ENCODE measurements at places on chromosomes 1 and 21. TPM values are rescaled to one million over a fixed set of nuclear protein-coding genes. Genes with fewer than 3 reads are reported as not detected.

DNA sequence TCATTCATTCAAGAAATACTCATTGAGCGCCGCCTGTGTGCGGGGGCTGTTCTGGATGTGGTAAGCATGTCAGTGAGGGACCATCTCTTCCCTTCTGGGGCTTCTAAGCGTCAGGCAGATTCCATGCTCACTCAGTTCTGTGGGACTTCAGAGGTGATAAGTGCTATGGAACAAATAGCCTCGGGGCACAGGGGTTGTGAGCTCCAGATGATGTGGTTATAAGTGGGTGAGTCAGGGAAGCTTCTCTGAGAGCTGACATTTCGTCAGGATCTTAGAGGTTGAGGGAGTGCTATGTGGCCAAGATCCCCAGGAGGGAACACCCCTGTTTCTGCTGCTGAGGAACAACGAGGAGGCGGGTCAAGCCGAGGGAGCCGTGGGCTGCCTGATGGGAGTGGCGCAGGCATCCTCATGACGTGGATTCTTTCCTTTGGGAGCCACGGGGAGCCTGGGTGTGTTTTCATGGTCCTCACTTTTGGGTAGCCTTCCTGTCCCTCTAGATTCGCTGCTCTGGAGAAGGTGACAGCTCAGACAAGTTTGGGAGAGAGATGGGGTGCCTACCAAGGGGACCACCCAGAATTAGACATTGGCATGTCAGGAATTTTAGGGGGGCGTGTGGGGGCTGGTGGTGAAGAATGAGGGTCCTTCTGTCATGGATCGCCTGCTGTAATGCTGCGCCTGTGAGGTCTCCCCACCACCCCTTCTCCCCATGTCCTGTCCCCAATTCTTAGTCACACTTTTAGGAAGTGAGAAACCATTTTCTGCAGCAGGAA is 38.5 kb downstream of the HUNK start:
- H3K4me3 ChIP-seq = no peak overlapping the region
- peaks cover 17% of the 10 kb centered on the region for H3K4me1 ChIP-seq
- DNase-seq = no peak
- no peaks in the 10 kb centered on the region for H3K36me3 ChIP-seq
- no peak overlapping the region for H3K27ac ChIP-seq

GRCh38 chr1:201460814-201461644 is 8.0 kb downstream of the PHLDA3 start:
- H3K4me1 ChIP-seq = peaks cover 50% of the 10 kb centered on the region
- H3K27me3 ChIP-seq = no peaks in the 10 kb centered on the region
- peak overlapping the region; percentile 94 for H3K27ac ChIP-seq
- H3K36me3 ChIP-seq = peaks cover 15% of the 10 kb centered on the region
- no peak for DNase-seq

DNA sequence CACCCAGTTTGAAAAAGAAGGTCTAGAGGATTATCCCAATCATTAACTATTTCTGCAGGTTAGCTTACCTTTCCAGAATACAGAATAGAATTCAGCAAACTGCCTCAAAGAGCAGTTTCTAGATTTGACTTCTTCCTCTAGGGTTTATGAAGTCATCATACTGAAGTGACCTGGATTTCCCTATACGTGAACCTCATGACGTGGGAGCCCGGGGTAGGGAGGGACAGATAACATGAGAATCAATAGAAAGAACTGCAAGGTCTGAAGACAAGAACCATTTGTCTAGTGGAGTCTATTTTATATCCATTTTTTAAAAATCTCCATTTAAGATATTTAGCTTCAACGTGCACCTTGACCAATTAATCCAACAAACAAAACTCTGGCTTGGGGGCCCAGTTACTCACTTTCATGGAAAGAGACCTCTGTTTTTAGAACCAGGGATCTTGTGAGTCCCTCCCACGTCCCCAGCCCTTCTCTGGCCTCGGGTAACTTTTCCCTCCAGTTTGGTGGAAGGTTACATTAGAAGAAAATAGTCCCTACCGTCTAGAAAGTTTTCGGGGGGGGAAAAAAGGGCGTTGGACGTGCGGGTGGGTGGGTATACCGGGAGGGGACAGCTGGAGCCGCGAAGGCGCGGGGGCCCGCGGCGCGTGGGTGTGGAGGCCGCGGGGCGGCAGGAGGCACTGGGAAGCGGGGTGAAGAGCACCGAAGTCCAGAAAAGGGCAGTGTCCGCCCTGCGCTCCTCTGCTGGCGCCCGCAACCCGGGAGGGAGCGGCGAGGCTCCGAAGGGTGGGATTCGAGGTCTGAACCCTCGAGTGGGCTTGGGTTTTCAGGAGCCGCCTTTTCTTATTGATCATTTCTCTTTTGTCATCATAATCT is 13.8 kb upstream of the POGZ start:
- H3K36me3 ChIP-seq = no peaks in the 10 kb centered on the region
- peaks cover 16% of the 10 kb centered on the region for H3K4me1 ChIP-seq
- peak overlapping the region; percentile 68 for H3K4me3 ChIP-seq
- H3K27me3 ChIP-seq = no peaks in the 10 kb centered on the region
- peak overlapping the region; percentile 80 for H3K27ac ChIP-seq
- DNase-seq = no peak

- no peaks in the 10 kb centered on the region for H3K27me3 ChIP-seq
- H3K36me3 ChIP-seq = no peaks in the 10 kb centered on the region
- H3K4me1 ChIP-seq = no peaks in the 10 kb centered on the region
- H3K27ac ChIP-seq = no peak overlapping the region
- no peak overlapping the region for H3K4me3 ChIP-seq
These were observed 2.3 kb downstream of the UMODL1 start for GRCh38 chr21:42073145-42074099.

DNA sequence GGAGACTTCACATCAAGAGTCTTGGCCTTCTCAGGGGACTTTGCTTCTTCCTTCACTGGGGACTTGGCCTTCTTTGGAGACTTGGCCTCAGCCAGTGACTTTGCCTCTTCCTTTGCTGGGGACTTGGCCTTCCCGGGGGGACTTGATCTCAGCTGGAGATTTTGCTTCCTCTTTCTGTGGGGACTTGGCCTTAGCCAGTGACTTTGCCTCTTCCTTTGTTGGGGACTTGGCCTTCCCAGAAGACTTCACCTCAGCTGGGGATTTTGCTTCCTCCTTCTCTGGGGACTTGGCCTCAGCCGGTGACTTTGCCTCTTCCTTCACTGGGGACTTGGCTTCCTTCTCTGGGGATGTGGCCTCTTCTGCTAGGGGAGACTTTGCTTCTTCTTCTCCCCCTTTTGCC is 13.5 kb upstream of the CD2 start:
- no peak overlapping the region for H3K4me3 ChIP-seq
- DNase-seq = no peak
- H3K27ac ChIP-seq = no peak overlapping the region
- no peaks in the 10 kb centered on the region for H3K36me3 ChIP-seq
- no peaks in the 10 kb centered on the region for H3K27me3 ChIP-seq

- no peak overlapping the region for H3K27ac ChIP-seq
- H3K36me3 ChIP-seq = no peaks in the 10 kb centered on the region
- no peaks in the 10 kb centered on the region for H3K27me3 ChIP-seq
- no peak for DNase-seq
These were observed 13.3 kb downstream of the PLPPR5 start for GRCh38 chr1:98991127-98992012.

- no peak for DNase-seq
- H3K27me3 ChIP-seq = no peaks in the 10 kb centered on the region
- peak overlapping the region; percentile 99 for H3K27ac ChIP-seq
- no peaks in the 10 kb centered on the region for H3K36me3 ChIP-seq
- H3K4me1 ChIP-seq = peaks cover 70% of the 10 kb centered on the region
These were observed 10.8 kb downstream of the AHDC1 start for GRCh38 chr1:27592931-27593677.

DNA sequence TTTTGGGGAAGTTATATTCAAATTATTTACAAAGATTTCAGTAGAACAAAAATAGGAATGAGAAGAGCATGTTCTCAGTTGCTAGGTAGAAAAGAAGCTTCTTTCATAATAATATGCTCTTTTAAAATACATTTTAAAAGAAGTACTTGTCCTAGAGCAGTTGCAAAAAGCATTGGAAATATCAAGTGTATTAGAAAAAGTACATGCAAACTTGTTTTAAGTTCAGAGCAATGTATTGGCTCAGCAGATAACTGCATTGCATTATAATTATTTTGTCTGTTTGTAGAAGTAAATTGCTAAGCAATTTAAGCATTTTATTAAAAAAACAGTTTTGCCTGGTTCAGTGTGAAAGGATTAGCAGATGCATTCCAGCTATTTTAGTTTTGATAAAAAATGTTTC is 806.4 kb downstream of the USP25 start:
- H3K4me1 ChIP-seq = no peaks in the 10 kb centered on the region
- peak overlapping the region; percentile 85 for H3K27ac ChIP-seq

The NRIP1 gene
- 29.4 TPM for total RNA-seq

GRCh38 chr21:29928537-29928936 is 11.3 kb downstream of the GRIK1 start:
- no peaks in the 10 kb centered on the region for H3K4me1 ChIP-seq
- DNase-seq = no peak
- no peak overlapping the region for H3K4me3 ChIP-seq

- DNase-seq = no peak
- no peak overlapping the region for H3K4me3 ChIP-seq
- peak overlapping the region; percentile 22 for H3K27ac ChIP-seq
- peaks cover 21% of the 10 kb centered on the region for H3K36me3 ChIP-seq
These were observed 14.5 kb downstream of the ICMT start for GRCh38 chr1:6221210-6221784.

DNA sequence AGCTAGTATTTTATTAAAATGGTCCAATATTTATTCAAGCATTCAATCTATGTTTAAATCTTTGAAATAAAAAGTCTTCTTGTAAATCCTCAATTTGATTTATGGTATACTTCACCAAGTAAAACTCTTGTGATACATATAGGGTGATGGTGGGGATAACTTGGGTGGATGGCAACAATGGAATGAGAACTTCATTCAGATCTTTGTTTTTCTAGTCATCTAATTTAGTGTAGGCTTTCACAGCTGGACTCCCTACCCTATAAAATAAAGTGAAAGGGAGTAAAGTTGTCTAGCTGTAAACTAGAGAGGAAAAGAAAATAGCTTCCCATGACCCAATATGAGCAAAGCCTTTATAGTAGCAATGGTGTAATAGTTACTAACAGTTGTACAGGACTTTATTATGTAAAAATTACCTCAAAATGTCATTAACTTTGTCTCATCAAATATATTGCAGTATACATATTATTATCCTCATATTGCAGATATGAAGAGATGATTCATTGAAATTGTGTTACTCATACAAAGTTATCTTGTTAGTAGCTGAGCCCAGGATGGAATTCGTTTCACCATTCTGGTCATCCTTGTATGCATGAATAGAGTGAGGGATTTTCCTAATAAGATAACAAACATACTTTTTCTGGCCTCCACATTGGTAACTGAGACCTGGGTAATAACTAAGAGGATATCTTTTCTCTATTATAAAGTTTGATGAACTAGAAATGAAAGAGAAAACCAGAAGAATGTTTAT is 1377.7 kb upstream of the ADGRL4 start:
- H3K27me3 ChIP-seq = no peaks in the 10 kb centered on the region
- H3K4me1 ChIP-seq = no peaks in the 10 kb centered on the region
- no peaks in the 10 kb centered on the region for H3K36me3 ChIP-seq
- H3K4me3 ChIP-seq = no peak overlapping the region
- no peak for DNase-seq
- no peak overlapping the region for H3K27ac ChIP-seq

DNA sequence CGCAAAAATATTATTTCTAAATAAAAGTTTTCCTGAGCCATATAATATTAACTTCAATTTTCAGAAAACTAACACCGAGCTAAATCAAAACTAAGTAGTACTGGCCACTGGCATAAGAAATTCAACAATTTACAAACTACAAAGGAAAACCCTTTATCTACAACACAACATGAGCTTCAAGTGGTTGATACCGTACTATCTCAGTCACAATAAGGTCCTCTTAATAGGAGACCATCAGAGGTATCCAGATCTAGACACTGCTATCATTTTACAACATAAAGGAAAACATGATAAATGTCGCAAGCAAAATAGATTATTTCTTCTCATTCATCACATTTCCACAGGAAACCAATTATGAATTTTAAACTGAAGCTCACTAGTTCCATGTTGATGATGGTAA is 39.5 kb downstream of the GATAD2B start:
- no peak overlapping the region for H3K4me3 ChIP-seq
- H3K4me1 ChIP-seq = peaks cover 8% of the 10 kb centered on the region
- H3K27me3 ChIP-seq = no peaks in the 10 kb centered on the region
- DNase-seq = no peak
- no peaks in the 10 kb centered on the region for H3K36me3 ChIP-seq

DNA sequence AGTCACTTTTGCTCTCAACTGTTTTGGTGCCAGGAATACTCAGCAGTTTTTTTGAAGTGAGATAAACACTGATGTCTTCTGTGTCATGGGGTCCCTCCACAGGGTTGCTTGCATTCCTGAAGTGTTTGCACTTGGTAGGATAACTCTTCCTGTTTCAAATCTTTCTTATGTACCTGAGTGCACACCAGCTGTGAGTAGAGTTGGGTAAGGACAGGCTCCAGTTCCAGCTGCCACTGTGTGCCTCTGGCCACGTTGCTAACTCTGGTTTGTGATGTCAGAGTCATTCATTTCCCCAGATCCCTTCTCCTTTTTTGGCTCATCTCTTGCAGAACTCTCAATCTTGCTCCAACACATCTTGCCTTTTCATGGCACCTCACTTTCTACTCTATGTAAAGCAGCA is 356.3 kb upstream of the B3GALT2 start:
- H3K27ac ChIP-seq = no peak overlapping the region
- no peaks in the 10 kb centered on the region for H3K4me1 ChIP-seq
- no peaks in the 10 kb centered on the region for H3K27me3 ChIP-seq
- no peak for DNase-seq
- H3K4me3 ChIP-seq = no peak overlapping the region
- no peaks in the 10 kb centered on the region for H3K36me3 ChIP-seq

DNA sequence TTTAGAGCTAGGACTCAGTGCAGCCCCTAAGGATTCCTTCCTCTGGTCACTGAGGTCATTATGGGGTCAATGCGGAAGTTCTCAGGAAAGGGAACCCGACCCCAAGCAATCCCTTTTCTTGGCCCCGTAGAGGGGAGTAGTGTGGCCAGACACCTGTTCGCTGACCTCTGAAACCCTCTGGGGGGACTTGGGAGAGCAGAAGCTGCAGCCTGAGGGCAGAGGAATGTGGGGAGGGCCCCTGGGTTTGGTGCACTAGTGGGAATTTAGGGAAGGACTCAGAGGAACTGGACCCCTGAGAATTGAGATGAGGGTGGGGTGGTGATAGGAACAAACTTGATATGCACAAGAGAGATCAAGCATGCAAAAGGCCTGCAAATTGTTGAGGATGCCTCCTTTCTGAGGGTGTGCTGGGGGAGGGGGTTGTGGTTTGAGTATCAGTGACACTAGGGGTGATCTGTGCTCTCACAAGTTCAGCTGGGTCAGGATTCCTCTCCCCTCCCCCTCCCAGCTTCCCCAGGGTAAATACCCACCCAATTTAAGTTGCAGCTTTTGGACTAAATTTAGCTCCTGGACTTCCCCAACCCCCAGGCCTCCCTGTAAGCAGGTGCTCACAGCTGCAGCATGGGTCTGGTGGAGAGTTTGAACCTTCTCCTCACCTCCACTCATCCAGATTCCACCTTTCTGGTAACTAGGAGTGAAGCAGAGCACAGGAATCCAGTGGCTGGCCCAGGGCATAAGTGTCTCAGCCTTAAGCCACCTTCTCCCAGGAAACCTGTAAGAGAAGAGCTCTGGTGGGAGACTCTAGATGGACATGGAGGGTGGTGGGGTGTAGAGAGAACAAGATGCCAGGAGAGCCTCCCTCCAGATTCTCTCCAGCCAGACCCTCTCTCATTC is 13.5 kb downstream of the ADAMTSL4 start:
- peaks cover 95% of the 10 kb centered on the region for H3K4me1 ChIP-seq
- peak; percentile 55 for DNase-seq

The FCRL5 gene
- 1.6 TPM for total RNA-seq

- H3K36me3 ChIP-seq = no peaks in the 10 kb centered on the region
- peaks cover 6% of the 10 kb centered on the region for H3K4me1 ChIP-seq
- no peak overlapping the region for H3K27ac ChIP-seq
- H3K27me3 ChIP-seq = no peaks in the 10 kb centered on the region
These were observed 216.1 kb upstream of the TMEM51 start for GRCh38 chr1:14937288-14937949.

Measured in esophagus squamous epithelium (tissue), 5 donors.